Activated naive CD4-positive, alpha-beta T cell (primary cell): ENCODE measurements at places on chromosomes 12 and 14.

DNA sequence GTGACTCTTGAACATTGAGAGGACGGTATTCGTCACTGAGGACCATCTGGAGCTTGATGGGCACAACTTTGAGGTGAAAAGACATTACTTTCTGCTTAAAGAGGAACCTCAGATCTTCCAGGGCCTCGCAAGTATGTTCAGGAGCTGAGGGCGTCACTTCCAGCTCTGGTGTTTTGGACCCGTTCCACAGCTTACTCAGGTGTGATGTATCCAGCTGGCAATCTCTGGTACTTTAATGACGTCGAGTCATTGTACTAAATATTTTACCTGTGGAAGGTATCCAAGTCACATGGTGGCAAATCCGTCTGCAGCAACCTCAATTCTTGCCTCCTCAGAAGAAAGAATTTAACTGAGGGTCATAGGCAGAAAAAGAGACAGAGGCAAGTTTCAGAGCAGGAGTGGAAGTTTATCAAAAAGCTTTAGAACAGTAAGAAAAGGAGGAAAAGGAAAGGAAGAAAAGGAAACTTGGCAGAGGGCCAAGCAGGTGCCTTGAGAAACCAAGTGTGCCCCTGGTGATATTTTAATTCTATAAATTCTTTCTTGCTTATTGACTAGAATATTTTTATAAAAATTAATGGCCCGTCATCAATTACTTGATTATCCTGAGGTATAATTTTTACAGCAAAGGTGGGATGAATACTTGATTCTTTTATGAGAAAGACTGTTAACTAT is 250.6 kb downstream of the AEBP2 start:
- DNase-seq = no peak

- DNase-seq = no peak
These were observed 21.5 kb downstream of the FAM222A start for GRCh38 chr12:109735051-109735521.

DNA sequence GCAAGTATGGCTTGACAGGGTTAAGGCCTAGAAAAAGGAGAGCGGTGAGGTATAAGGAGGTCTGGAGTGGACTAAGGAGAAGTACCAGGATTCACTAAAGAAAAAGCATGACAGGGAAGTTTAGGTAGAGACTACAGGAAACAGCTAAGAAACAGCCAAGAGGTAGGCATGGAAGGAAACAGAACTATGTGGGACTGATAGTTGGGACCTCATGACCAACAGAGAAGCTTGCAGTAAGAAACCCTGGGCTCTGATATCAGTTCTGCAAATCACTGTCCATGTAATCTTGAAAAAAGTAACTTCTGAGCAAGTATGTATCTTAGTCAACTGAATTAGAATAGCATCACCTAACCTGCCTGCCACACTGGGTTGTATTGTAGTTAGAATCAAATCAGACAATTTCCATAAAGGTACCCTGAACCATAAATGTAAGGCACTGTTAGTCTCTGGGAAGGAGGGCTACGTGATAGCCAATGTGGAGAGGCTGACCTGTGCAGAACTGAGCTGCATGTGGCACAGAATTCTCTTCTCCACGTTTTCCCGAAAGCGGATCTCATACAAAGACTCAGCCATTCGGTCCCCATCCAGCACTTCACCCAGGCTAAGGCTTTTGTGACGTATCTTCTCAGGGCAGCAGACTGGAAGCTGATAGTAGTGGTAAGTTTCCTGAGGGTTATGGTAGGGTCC is 912 bp downstream of the TM9SF1 start:
- no peak for DNase-seq

DNA sequence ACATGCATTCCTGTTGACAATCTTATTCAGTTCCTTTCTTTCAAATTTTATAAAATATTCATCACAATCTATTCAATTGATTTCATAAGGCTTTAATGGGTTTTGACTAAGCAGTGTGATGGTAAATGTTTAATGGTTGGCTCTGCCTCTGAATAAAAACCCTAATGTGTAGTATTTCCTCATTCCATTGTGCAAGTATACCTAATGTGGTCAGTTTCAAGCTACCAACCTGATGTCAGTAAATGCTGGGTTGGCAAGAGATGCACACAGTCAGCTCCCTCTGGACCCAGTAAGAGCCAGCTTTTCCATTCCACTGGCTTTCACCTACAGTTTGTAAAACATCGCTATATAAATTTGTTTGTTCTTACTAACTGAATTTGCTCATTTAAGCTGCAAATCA is 53.9 kb downstream of the METTL25 start:
- DNase-seq = no peak

DNA sequence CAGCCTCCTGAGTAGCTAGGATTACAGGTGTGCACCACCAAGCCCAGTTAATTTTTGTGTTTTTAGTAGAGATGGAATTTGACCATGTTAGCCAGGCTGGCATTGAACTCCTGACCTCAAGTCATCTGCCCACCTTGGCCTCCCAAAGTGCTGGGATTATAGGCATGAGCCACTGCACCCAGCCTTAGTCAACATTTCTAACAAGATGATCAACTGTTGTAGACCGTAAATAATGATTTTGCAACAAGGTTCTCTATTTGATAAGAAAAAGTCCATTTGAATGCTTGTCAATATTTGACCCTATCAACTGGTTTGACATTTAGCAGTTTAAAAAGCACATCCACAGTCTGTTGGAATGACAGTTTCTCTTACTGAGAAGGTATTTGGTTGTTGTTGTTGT is 25.2 kb upstream of the NRDE2 start:
- no peak for DNase-seq

- DNase-seq = no peak
These were observed 93.0 kb downstream of the SLC41A2 start for GRCh38 chr12:104865080-104865479.

DNA sequence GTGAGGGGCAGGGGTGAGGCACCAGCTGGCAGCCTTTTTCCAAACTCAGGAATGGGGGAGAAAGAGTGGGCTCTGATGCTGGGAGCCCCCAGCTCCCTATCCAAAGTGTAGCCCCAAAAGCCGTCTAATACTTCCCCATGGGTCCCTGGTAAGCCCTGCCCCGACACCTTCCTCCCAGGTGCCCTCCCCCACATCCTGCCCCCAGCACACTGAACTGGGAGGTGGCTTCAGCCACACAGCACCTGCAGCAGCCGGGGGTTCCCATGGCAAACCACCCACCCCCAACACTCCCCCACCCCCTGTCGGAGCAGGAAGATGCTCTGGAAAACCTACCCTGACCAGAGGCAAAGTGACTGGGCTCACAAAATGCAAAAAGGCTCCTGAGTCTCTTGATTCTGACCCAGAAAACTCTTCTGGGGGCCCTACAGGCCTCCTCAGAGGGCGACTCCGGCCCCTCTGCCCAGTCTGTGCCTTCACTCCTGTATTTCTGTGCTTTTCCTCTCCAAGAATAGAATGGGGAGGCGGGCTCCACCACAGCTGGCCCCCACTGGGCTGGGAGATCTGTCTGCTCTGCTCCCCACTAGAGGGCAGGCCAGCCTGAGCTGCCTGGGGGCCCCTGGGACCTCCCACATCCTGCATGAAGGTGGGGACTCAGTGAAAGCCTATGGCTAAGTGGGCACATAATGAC is 81.6 kb downstream of the ITPK1 start:
- DNase-seq = no peak

- DNase-seq = no peak
These were observed 13.1 kb downstream of the DDX54 start for GRCh38 chr12:113172185-113172584.

DNA sequence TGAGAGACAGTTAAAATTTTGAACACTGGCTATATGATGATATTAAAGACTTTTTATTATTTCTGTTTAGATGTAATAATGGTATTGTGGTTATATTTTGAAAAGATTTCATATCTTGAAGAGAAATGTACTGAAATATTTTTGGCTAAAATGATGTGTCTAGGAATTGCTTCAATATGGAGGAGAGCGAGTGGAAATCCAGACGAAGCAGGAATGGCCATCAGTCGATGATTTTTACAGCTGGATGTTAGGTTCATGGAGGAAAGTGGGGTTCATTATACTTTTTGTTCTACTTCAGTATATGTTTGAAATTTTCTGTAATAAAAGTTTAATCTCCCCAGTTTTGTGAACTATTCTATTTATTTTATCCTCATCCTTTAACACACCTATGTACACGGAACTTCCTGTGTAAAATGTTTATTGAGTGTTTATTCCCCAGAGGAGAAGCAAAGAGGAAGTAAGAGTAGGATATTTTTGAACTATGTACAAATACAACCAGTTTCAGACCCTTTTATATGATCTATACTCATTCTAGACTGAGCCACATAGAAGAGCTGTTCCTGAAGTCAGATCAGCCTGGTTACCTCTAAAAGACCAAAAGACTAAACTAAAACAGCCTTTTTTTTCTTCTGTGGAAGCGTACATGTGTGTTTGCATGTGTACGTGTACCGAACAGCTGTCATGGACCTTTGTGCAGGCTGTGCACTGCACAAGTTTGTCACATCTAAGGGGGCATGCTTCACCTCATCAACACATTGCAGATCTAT is 211.0 kb upstream of the NUDT4 start:
- no peak for DNase-seq

- DNase-seq = no peak
These were observed 142.9 kb downstream of the SPTSSA start for GRCh38 chr14:34319140-34319539.
